Right lung (tissue), 10 donors: ENCODE measurements at places on chromosomes 1 and 21. TPM values are rescaled to one million over a fixed set of nuclear protein-coding genes. Genes with fewer than 3 reads are reported as not detected.

- no peak for DNase-seq
These were observed 580 bp upstream of the BLACAT1 start for GRCh38 chr1:205456383-205456867.

GRCh38 chr1:213987422-213987926 is 299 bp upstream of the PROX1 start:
- DNase-seq, result no peak

- DNase-seq, result no peak
These were observed 74.9 kb upstream of the TMPRSS2 start for GRCh38 chr21:41582866-41583265.

DNA sequence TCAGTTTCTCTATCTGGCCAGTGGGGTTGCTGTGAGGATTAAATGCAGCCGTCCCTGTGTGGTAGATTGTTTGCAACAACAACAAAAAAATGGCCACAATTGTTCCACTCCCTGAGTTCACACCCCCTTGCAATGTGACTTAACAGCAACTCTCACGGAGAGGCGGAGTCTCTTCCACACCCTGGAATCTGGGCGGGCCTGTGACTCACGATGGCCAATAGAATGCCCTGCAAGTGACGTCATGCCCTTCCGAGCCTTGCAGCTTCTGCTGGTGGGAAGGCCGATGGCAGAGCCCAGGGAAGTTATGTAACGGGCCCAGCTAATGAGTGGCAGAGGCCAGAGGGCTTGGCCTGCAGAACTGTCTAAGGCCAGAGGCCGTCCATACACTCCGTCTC is 87.9 kb downstream of the RIPK4 start:
- peak; percentile 85 for DNase-seq

Gene VASH2
- 34.8 TPM for polyA plus RNA-seq
